ENCODE measurements at places on chromosomes 5 and 9.

DNA sequence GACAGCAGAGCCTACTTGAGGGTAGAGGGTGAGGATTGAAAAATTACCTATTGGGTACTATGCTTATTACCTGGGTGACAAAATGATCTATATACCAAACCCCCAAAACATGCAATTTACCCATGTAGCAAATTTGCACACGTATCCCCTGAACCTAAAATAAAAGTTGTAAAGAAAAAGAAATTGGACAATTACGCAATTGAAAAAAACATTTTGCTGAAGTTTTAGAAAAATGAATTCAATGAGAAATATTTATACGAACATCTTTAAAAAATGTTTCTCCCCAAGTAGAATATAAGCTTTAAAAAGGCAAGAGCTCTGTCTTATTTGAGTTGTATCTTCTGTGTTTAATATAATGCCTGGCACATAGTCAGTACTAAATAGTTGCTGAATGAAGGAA, 30.3 kb upstream of the TRAF1 start:
- DNase-seq = no peak

- peak; percentile 15 for DNase-seq
Measured at GRCh38 chr5:52784737-52785136, 3.0 kb upstream of the ITGA1 start.

DNA sequence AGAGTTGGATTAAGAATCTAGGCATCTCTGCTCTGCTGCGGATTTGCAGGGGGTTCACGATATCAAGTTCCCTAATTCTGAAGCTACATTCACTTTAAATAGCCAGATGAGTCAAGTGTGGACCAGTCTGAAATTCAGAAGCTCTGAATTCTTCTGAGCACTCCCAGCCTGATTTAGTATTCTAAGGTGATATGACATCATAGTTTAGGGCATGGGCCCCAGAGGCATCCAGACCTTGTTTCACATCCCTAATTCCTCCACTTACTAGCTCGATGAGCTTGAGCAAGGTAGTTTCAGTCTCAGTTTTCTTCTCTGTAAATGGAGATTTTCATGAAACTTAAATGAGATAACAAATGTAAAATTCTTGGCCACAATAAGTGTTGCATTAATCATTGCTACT, 65.2 kb downstream of the TMEM167A start:
- no peak for DNase-seq

GRCh38 chr5:38384396-38384795, 126.0 kb downstream of the EGFLAM start:
- DNase-seq = no peak

GRCh38 chr5:71873191-71873591, 154.1 kb downstream of the CARTPT start:
- peak; percentile 62 for DNase-seq

DNA sequence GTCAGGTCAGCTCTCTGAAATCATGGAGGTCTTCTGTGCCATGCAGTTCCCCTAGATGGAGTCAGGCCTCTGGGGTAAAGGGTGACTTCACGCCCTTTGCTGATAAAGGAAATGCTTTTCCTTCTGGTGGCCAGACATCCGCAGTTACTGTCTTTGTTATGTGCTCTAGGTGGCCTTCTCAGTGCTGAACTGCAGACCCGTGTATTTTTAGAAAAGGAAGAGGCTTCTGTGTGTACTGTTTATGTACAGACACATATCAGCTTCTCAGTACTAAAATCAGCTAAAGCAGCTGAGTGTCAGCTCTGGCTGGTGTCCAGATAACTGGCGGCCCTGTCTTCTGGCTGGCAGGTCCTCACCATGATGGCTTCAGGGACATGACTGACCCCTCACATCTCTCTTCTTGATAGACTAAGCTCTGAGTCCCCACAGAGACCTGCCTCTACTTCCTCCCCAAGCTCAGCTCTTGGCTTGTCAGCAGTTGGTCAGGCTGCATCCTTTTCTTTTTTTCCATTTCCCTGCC, 75.3 kb downstream of the ARHGAP26 start:
- peak; percentile 48 for DNase-seq

DNA sequence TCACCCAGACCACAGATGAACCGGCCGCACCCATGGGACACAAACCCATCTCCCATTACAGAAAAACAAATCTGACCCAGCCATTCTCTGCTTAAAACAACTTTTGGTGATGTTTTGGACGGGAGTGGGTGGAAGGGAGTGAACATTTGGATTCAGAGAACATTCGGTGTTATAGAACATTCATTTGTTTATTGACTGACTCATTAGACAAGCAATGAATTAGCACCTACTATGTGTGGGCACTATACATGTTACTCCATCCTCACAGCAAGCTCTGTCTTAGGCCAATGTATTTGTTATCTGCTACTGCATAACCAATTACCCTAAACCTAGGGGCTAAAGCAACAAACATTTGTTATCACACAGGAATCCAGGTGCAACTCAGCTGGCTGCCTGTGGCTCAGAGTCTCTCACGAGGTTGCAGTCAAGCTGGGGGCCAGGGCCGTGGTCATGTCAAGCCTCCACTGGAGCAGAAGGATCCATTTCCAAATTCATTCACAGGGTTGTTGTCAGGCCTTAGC, 5.1 kb upstream of the ERGIC1 start:
- no peak for DNase-seq

- DNase-seq = no peak
Measured at GRCh38 chr5:9468060-9468388, 77.9 kb downstream of the SEMA5A start.

GRCh38 chr5:32802764-32803163, 91.6 kb downstream of the NPR3 start:
- peak; percentile 55 for DNase-seq

GRCh38 chr5:169832304-169832703, 148.0 kb downstream of the INSYN2B start:
- no peak for DNase-seq

DNA sequence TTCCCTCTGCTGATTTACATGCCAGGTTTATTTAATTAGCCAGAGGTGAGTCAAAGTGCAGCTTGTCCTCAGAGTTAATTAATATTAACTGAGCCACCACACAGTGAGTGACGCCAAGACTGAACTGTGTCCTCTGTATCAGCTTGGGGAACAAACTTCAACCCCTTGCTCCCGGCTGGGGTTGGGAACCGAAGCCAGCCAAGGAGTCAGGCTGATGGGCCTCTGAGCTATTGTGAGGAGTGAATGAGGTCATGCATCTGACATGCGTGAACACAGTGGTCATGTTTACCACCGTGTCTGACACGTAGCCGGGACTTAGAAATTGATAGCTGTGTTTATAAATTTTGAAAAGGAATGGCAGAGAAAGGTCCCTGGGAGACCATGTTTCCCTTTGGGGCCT, 17.1 kb downstream of the IGIP start:
- no peak for DNase-seq

GRCh38 chr5:173581408-173582215, 34.8 kb downstream of the BOD1 start:
- DNase-seq = peak; percentile 53

GRCh38 chr9:92100237-92100911, 14.8 kb downstream of the SPTLC1 start:
- DNase-seq = no peak

DNA sequence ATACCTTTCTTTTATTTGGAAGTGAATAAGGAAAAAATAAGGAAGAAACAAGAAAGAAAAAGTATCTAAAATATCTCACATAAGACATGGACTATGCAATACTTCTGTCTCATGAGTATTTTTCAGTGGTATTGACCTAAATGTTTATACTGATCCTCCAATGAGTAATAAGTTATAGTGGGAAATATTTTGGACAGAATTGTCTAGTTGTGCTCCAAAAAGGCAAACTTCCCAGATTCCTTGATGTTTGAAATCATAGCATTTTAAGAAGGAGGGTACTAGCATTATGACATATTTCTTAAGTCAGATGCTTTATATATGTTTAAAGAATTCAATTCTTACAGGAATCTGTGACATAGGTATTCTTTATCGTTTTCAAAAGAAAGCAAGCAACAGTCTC, 34.5 kb upstream of the BASP1 start:
- no peak for DNase-seq

GRCh38 chr9:119298076-119298853, 71.0 kb downstream of the BRINP1 start:
- no peak for DNase-seq

DNA sequence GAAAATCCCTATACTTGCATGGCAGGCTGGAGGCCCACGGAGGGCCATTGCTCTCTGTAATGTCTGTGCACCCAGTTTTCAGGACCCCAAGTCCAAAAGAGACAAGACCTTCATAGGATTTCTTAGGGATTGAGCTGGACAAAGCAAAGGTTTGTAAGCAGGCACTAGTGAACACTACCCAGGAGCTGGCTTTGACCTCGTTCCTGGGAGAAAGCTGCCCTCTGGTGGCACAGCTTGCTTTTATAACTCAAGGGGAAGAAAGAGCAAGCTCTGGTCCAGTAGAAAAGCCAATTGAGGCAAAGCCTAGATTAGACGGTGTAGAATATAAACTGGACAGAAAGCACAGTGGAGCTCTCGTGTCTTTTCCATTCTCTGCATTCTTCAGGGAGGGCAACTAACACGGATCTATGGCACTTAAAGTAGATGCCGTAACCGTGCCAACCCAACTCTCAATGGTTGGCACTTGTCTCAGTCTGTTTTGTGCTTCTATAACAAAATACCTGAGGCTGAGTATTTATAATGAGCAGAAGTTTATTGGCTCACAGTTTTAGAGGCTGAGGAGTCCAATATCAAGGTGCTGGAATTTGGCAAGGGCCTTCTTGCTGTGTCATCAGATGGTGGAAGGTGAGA, 7.9 kb downstream of the GABRP start:
- no peak for DNase-seq

DNA sequence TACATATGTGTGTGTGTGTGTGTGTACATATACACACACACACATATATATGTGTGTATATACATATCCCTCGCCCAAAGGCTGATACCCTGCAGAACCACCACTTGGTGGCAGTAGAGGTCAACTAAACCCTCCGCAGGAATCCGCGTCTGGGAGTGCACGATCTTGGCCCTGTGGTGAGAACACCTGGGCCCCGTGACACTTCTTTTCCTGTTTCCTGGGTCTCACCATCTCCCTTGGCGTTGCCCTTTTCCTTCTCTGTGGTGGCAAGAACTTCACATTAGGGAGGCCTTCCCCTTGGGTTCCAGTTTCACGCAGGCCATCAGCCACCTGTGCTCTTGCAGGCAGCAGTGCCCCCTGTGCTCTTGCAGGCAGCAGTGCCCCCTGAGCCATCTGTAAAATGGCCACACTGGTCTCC, 8.2 kb downstream of the IL9 start:
- peak; percentile 60 for DNase-seq

DNA sequence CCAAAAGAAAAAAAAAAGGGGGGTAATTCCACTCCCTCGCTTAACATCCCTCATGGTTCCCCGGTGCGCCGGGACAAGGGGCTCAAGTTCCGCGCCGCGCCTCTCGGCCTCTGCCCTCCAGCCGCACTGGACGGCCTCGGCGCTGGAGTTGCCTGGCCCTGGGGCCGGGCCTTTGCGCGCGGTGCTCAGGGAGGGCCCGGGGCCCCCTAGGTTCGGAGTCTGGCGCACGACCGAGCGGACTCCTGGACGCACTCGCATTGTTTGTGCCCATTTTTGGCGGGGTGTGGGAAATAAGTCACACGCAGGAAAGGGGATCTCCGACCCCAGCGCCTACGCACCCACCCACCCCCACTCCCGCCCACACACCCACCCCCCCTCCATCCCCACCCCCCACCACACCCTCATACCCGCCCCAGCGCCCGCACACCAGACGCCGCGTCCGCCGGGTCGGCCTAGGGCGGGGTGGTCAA, 381 bp downstream of the MED22 start:
- DNase-seq = peak; percentile 23

GRCh38 chr9:76223749-76224340, 170.4 kb downstream of the RFK start:
- DNase-seq = no peak

DNA sequence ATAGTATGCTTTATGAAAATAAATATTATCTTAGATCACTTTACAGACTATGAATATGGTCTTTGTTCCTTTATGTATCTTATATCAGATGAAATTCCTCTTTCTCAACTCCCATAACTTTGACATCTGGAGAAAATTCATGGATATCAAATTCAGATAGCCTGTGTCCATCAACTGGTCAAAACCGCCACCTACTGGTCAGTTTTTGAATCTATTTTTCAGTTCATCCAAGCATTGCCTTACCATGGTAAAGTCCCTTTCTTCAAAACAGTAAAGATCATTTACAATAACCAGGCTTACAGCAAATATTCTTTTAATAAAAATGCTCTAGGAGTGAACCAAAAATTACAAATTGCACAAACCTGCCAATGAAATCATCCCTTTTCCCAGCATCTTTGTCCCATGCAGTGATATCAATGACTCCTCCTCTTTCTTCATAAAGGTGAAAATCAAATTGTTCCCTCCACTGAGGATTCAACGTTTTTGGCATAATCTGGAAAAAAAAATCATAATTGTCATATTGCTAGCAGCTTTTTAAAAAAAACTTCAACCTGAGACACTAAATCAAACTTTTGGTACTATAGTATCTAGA, 290.5 kb downstream of the SLF1 start:
- DNase-seq = peak; percentile 24

DNA sequence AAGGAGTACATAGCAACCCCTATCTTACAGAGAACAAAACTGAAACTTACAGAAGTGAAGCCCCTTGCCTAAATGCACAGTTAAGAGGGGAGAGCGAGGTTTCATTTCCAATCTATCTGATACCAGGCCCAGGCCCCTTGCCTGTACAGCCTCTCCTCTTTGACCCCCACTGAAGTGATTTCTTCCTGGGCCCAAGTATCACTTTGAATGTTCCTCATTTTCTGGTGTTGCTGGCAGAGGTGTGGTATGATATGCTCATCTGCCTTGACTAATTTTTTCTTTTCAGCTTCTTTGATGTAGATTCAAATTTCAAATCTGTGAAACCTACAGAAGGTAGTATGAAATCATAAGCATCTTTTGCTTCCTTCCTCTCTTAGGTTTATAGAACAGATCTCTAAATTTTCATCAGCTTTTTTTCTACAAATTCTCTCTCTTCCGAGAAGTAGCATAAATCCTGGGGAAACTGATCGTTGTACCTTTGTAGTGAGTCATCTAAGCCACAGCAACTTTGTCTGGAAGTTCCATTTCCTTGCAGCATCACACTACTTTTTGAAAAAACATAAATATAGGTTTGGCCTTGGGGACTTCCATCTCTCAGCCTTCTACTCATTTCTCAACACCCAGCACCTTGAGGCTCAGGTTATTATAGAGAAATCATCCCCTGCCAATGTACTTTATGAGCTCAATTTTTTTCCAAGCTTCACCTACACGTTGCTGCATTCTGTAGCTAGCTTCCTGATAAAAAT, 402.4 kb upstream of the PTGER4 start:
- DNase-seq = no peak

DNA sequence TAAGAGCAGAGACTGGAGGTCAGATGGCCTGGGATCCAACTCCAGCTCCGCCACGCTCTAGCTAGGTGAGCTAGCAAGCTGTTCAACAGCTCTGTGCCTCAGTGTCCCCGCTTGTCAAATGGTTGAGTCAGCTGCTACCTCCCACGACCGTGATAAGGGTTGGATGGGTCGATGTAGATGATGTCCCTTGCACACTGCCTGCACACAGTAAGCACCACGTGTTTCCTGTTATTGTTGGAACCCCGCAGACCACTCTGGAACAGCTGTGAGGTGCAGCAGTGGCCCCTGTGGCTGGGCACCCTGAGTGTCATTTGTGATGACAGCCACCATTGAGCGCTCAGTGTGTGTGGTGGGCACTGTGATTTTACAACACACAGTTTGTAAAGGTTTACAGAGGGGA, 54.0 kb upstream of the CTSL start:
- DNase-seq = no peak

Measured in SHP77 (cell line).